Activated CD4-positive, CD25-positive, alpha-beta regulatory T cell treated with anti-CD3 and anti-CD28 coated beads, Interleukin-2, amount 50 U/mL, for 24 hours (primary cell): ENCODE measurements at places on chromosomes 3 and 15.
A peak's percentile ranks its signal among the peaks of the same experiment; 100 is the strongest.

DNA sequence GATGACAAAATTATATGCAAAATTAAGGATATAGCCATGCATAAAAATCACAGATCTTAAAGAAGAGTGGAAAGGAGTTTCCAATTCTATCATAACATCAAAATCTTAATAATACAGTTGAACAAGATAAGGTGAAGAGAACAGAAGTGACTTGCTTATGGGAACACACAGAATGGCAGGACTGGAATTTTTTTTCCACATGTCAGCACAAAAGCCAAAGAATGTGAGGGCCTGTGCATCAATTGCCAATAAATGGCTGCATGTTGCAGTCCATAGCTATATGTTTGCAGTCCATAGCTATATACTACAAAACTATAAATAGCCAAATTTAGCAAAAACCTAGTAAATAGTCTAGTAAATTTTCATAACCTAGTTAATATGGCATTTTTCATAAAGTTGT lies 10.4 kb upstream of the MB21D2 start:
- ATAC-seq = no peak

- peak; percentile 49 for ATAC-seq
Measured at GRCh38 chr15:100703032-100703578, 100.7 kb downstream of the ASB7 start.

GRCh38 chr3:37493485-37494080 lies 319.2 kb upstream of the LRRFIP2 start:
- no peak for ATAC-seq

GRCh38 chr15:29935296-29936004 lies 113.2 kb upstream of the TJP1 start:
- no peak for ATAC-seq

GRCh38 chr3:13728487-13728886 lies 151.4 kb downstream of the WNT7A start:
- no peak for ATAC-seq

- no peak for ATAC-seq
Measured at GRCh38 chr3:128388932-128389331, 77.8 kb downstream of the DNAJB8 start.

GRCh38 chr15:38810686-38811085 lies 246.1 kb upstream of the RASGRP1 start:
- ATAC-seq = no peak

DNA sequence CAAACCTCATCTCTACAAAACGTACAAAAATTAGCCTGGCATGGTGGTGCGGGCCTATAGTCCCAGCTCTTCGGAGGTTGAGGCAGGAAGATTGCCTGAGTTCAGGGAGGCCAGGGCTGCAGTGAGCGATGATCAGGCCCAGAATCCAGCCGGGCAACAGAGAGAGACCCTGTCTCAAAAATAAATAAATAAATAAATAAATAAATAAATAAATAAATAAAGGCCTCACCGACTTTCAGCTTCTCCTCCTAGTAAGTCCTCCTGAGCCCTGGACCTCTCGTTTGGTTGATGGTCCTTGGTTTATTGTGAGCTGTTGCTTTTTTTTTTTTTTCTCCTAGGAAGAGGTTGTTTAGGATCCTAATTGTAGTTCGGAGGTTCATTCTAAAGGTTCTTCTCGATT lies 25.1 kb downstream of the WDR73 start:
- ATAC-seq = no peak

- no peak for ATAC-seq
Measured at GRCh38 chr3:109025896-109026295, 72.2 kb upstream of the GUCA1C start.

- no peak for ATAC-seq
Measured at GRCh38 chr3:53629402-53629723, 135.0 kb downstream of the CACNA1D start.

DNA sequence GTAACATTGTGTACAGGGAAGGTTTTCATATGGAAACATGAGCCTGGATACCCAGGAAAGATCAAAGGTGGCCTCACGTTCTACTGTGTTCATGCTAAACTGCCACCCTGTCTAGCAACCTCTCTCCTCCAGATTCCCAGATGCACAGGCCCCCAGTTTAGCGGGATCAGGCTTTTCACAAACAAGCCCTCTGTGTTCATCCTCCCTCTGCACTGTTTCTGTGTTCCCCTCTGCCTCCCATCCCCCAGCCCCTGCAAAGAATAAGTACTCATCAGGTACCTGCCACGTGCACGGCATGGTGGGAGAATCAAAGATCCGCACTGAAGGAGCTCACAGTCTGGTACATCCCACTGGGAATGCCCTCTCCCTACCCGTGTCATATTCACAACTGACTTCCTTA lies 46.1 kb downstream of the TMEM266 start:
- no peak for ATAC-seq

GRCh38 chr15:90807074-90807785 lies 61.2 kb upstream of the FURIN start:
- ATAC-seq = no peak

DNA sequence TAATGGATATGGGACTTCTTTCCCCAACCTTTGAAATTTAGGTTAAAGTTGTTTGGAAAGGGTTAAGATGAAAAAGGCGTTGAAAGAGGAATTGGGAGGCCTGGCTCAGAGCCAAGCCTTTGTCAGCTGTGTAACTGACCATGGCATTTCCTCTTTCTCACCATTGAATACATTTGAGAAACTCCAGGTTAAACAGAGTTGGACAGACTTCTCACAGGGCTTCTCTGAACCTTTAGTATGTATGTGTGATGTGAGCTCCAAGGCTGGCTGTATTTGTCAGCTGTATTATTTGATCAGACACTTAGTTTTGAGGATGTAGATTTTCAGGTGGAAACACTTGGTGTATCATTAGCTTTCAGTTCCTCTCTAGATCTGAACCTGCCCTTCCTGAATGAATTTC lies 136.4 kb upstream of the GOLGA6L4 start:
- no peak for ATAC-seq

DNA sequence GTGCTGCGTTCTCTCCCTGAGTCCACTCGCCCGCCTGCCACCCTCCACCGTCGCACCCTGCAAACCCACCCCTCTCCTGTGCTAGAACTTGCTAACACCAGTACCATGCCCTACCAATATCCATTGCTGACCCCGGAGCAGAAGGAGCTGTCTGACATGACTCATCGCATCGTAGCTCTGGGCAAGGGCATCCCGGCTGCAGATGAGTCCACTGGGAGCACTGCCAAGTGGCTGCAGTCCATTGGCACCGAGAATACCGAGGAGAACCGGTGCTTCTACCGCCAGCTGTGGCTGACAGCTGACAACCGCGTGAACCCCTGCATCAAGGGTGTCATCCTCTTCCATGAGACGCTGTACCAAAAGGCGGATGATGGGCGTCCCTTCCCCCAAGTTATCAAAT lies 4.9 kb upstream of the ALAS1 start:
- no peak for ATAC-seq

DNA sequence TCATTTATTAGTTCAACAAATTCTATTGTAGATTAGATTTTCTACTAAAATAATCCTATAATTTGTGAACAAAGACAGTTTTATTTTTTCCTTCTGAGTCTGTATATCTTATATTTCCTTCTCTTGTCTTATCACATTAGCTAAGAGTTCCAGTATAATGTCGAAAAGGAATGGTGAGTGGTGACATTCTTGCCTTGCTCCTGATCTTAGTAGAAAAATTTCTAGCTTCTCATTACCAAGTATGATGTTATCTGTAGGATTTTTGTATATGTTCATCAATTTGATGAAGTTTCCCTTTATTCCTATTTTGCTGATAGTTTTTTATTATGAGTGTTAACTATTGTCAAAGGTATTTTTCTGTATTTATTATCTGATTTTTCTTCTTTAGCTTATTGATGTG lies 756.6 kb upstream of the BCHE start:
- no peak for ATAC-seq

GRCh38 chr3:99872923-99873254 lies 55.2 kb downstream of the CMSS1 start:
- no peak for ATAC-seq

GRCh38 chr15:36755341-36756000 lies 176.0 kb downstream of the CDIN1 start:
- ATAC-seq = no peak

DNA sequence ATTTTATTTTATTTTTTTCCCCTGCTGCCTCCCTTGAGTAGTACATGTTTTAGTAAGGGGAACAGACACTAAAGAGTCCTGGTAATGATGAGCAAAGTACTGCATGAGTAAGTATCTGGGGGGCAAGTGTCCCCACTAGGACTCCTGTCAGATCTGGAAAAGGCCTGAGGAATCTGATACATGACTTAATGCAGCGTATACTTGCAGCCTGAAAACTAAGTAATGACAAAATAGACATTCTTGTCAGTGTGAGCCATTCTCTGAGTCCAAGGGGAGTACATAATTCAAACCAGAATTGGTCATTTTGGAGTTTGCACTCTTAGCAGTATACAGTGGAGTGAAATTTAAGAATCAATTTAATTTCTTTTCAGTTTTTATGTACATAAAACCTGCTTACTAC lies 27.5 kb downstream of the NXPE3 start:
- ATAC-seq = no peak

DNA sequence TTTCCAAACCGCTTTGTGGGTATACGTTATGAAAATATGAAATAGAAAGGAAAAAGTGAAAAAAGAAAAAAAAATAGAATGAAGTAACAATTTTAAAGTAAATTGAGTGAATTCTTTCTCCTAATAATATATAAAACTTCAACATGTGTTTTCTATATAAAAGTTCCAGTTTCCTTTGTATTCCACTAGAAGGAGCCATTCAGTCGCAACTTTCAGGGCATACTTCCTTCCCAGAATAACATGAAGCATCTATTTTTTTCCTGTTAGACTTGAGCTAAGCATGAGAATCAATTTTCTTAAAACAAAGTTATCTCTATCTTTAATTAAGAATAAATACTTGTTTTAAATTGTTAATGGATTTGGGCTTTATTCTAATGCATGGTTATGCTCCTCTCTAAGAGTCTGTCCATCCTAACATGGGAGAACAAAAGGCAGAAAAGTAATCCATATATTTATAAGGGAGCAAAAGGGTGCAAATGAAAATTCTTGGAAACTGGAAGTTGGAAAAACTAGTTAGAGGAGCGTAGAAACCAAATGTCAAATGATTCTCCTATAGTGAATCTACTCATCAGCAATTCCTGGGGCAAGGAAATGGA lies 16.0 kb upstream of the VGLL3 start:
- ATAC-seq = no peak

DNA sequence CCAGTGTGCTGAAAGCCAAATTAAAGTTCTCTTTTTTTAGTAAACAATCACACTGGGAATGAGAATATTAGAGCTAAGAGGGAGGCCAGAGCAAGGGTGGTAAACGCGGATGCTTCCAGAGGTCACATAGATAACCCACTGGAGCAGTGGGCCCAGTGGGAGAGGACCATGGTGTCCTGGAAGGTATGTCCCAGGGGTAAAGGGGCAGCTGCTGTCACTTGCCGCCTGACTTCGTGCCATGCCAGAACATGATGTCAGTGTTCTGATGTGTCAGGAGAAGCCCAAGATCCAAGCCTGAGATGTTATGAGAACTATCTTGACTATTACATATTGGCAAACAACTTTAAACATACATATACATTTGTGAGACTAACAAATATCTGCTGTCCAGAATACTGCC lies 211.9 kb upstream of the IL12A start:
- ATAC-seq = no peak

DNA sequence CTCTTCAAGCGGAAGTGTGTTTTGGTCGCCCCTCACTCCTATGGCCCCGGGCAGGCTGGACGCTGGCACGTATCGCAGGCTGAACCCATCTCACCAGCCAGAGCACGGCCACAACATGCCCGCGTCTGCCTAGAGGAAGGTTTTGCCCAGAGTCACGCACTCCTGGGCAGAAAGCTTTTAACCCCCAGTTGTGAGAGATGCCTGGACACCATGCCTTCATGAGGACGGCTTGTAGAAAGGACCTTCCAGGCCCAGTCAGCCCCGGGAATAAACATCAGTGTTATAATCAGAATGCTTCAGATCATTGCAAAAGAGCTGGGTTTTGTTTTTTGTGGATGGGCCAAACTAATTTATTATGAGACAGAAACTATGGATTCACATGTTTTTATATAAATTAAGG lies 16.5 kb downstream of the CYFIP1 start:
- ATAC-seq = no peak

DNA sequence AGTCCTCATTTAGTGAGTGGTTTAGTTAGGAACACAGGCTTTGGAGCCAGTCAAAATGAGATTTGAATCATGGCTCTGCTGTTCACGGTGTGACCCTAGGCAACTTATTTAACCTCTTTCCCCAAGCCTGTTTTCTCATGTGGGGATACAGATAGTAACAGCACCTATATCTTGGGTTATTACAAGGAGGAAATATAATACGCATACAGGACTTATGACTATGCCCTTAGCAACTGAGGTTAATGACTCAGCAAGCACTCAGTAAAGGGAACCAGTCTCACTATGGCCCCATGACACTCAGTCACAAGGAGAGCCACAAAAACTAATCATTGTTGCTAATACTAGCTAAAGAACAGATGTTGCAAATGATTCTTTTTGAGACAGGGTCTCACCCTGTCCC lies 45.9 kb downstream of the SUMF1 start:
- ATAC-seq = peak; percentile 95

- no peak for ATAC-seq
Measured at GRCh38 chr3:192825216-192825615, 92.4 kb downstream of the MB21D2 start.

DNA sequence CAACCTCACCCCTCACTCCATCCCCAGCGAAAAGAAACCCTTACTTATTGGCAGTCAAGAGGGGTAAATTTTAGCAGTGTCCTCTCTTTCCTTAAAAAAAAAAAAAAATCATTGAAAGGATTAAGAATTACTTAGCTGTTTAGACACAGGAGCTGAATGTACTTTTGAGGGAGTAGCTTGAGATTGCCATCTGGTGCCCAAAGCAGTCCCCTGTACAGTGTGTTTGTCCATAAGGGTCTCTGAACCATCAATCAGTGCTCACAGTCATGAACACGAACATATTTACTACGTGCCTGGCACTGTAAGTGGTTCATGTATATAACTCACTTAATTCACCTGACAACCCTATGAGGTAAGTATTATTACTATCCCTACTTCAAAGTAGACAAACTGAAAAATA lies 463.5 kb downstream of the RAP2B start:
- ATAC-seq = no peak

GRCh38 chr3:161222662-161223061 lies 1.6 kb downstream of the NMD3 start:
- no peak for ATAC-seq

DNA sequence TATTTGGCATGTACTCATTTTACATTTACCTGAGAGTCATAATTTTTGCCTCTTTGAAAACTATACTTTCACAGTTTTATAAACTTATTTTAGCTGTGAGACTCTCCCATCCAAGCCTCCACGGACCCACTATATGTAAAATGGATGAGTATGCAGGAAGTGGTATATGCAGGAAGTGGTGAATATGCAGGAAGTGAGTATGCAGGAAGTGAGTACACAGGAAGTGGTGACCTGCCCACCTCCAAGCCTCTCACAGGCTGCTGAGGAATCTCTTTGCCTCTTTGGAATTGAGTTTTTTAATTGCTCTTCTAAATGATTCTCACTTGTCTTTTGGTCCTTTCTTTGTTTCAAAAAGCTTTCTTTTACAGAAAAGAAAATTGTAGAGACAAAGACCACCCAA lies 85.2 kb downstream of the KBTBD8 start:
- ATAC-seq = peak; percentile 100

DNA sequence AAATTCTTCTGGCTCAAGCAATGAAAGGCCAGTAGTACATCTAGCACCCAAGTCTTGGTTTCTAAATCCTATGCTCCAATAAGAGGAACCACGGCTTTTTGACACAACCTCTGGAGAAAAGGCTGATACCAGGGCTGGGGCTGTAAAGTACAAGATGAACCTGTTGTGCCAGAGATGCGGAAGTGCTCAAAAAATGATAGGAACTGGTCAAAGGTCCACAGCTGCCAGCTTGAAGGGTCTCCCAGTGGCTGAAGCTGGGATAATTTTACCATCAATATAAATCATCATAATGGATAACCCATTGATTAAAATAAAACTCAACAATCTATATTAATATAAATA lies 558 bp upstream of the NCEH1 start:
- ATAC-seq = no peak
